ENCODE measurements at places on chromosomes 12 and 14.
A peak's percentile ranks its signal among the peaks of the same experiment; 100 is the strongest.

DNA sequence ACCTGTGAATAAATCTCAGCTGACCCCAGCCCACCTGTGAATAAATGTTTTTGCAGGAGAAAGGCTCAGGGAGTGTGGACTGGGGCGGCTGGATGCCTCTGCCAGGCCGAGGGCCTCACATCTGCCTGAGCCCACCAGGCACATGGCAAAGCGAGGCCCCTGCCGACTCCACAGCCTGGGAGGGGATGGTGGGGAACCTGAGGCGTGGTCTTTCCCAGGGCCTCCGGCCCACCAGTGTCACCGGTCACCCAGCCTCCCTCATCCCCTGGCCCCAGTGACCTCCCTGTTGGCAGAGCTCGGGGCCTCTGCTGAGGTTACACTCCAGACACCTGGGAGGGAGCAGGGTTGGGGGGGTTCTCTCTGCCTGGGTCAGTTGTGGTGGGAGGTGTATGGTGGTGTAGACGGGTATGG lies 8.2 kb downstream of the NOC4L start:
- DNase-seq, result no peak

DNA sequence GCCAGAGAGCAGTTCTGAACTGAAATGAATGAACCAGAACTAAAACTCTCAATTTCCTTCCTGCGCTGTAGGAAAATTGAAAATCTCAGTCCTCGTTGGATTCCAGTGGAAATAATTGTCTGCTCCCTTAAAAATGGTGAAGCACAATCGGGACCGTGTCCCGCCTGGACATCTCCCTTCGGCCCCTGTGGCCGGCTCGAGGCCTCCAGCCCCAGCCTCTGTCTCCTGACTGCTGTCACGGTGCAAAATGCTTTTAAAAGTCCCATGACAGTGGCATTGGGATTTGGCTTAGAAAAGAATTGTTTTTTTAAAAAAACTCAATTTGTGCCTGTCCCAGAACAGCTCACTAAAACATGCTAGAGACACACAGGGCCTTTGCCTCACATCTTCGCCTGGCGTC lies 142.5 kb downstream of the ZNF664 start:
- DNase-seq, result peak; percentile 65

DNA sequence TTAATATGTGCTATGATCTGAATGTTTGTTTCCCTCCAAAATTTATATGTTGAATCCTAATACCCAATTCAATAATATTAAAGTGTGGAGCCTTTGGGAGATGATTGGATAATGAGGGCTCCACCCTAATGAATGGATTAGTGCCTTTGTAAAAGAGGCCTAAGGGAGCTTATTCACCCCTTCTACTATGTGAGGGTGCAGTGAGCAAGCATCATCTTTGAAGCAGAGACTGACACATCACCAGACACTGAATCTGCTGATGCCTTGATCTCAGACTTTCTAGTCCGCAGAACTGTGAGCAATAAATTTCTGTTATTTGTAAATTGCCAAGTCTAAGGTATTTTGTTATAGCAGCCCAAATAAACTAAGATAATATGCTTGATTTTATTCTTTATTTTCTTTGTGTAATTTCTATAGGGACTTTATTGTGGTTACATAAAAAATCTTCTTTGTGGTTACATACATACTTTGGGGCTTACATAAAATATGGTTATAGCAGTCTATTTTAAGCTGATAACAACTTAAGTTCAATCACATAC lies 131.1 kb upstream of the SLC38A2 start:
- DNase-seq, result no peak

DNA sequence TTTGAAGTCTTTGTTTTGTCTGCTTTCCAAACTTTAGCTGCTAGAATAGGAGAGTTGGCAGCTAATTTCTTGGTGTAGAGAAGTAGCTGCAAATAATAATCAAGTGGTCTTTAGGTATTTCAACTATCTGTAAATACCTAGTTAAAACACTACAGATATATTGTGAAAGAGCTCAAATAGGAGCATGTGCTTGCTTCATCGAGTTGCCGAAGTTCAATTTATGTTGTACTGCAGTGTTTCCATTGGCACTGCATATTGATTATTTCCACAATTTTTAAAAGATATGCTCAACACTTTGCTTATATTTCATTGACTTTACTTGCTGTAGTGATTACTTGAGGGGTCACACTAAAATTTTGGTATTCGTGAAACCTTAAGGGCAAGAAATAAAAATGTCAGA lies 131.6 kb upstream of the BMP4 start:
- no peak for DNase-seq

- DNase-seq, result no peak
These were observed 357.4 kb upstream of the PRICKLE1 start for GRCh38 chr12:42946871-42947381.

GRCh38 chr14:69226178-69226577 lies 33.8 kb upstream of the GALNT16 start:
- DNase-seq, result no peak

- no peak for DNase-seq
These were observed 193.5 kb upstream of the BCL2L14 start for GRCh38 chr12:11877102-11877826.

GRCh38 chr14:94292526-94292871 lies 569 bp downstream of the SERPINA10 start:
- DNase-seq, result no peak

GRCh38 chr12:62761658-62762057 lies 173.3 kb downstream of the PPM1H start:
- DNase-seq, result no peak

GRCh38 chr12:95551305-95551704 lies at the start of gene USP44:
USP44 (minus strand) TSS chr12:95551476; CDS start chr12:95534256, 17,220 bp downstream.
- no peak for DNase-seq

DNA sequence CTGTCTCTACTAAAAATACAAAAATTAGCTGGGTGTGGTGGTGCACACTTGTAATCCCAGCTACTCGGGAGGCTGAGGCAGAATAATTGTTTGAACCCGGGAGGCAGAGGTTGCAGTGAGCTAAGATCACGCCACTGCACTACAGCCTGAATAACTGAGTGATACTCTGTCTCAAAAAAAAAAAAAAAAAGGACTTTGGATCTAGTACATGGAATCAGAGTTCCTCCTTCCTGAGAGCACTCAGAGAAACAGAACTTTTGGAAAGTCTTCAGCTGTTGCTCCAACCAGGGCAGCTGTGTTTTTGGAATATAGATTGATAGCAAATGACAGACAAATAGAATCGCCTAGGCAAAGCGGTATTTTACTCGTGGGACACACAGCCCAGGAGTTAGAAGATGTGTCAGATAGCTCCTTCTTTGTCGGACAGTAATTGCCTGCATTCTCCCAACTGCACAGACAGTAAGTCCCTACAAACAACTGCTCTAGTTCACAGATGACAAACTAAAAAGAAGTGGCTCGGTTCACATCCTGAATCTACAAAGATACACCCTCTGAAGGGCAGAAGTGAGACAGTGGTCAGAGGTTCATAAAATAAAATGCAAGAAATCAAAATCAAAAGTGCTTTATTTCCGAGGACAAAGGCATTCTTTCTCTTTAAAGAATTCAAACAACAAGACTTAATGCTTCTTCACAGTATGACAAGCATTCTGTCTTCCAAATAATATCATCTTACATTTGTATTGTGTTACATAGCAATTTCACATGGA lies 17.1 kb upstream of the NEK9 start:
- no peak for DNase-seq

DNA sequence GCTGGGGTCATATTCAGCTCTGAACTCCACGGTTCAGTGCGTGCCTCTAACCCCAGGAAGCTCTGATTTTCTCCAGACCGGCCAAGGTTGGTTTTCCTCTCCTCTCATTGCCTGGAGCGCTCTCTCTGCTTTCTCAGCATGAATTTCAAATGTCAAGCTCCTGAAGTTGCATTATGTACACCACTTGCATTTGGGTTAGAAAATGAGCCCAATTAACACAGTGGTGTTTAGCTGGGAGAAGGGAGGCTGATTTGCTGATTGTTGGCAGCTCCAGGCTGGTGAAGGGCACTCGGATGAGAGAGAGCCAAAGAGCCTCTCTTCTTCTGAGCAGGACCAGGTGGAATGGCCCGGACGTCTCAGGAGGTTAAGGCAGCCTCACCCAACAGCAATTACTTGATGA lies 570.9 kb downstream of the VRK1 start:
- DNase-seq, result no peak

GRCh38 chr14:101773378-101773777 lies 11.9 kb downstream of the PPP2R5C start:
- no peak for DNase-seq

- DNase-seq, result no peak
These were observed 47.9 kb downstream of the FGD6 start for GRCh38 chr12:95169368-95169767.

- no peak for DNase-seq
These were observed 922.5 kb upstream of the FBXO33 start for GRCh38 chr14:40354754-40355153.

GRCh38 chr12:113416091-113416754 lies 6.0 kb upstream of the SDSL start:
- DNase-seq, result peak; percentile 30

GRCh38 chr12:130281153-130281799 lies 56.4 kb upstream of the PIWIL1 start:
- DNase-seq, result no peak

DNA sequence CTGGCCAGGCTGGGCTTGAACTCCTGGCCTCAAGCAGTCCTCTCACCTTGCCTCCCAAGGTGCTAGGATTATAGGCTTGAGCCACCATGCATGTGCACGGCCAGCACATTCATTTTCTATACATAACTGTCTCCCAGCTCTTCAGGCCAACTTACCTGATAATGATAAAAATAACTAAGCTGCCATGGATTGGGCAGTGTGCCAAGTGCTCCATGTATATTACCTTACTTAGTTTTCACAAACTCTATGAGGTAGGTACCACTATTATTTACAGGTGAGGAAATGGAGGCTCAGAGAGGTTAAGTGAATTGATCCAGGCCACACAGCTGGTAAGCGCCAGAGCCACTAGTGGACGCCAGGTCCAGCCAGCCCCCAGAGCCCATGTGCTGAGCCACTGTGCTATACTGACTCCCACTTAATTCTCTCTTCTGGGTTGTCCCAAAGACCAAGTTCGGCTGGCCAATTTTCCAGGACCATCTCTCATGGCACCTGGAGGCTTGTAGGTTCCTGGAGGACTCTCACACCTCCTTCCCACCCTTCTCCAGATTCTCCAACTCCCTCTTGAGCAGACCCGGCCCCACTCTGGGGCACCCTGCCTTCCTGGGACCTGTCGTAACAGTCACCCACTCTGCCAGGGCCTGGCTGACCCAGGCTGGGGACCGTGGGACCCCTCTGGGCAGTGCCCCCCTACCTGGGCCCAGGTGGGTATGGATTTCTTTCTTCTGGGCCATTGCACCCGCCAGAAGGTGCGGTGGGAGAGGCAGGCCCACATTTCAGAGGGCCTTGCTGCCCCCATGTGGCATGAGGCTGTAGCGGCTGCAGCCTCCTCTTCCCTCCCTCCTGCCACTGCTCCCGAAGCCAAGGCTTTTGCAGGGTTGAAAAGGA lies 30.2 kb upstream of the CIPC start:
- DNase-seq, result peak; percentile 80

GRCh38 chr12:53604581-53604980 lies 21.6 kb downstream of the ATF7 start:
- no peak for DNase-seq

DNA sequence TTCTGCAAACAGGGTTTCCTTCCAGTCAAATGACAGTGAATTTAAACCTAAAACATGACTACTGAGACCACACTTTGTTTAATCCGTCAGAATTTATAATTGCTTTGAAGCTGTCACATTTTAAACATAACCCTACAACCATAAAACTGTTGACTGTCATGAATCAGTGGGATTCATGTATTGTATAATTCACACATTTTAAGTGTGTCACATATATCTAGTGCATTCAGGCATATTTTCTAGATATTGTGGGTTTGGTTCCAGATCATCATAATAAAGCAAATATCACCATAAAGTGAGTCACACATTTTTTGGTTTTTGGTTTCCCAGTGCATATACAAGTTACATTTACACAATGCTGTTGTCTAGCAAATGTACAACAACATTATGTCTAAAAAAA lies 304.4 kb downstream of the TMEM132D start:
- DNase-seq, result no peak

- peak; percentile 85 for DNase-seq
These were observed 116.2 kb upstream of the TMEM260 start for GRCh38 chr14:56463271-56463890.

GRCh38 chr14:100027771-100028490 lies 37.3 kb upstream of the EVL start:
- no peak for DNase-seq

DNA sequence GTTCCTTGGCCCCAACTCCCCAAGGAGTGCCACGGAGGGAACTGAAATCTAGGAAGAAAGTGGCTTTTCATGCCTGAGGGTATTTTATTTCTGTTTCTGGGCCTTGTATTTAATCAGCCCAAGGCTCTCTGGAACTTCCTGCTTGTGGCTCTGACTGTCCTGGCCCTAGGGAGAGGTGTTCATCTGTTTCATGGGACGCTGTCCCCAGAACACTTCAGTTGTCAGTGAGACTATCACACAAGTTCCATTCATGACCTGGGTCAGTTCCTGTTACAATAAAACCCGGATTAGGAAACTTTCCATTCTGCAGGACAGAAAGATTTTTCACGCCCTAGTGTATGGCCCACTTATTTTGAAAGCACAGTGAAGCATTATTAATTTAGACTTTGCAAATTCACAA lies 18.5 kb upstream of the TC2N start:
- DNase-seq, result peak; percentile 67

DNA sequence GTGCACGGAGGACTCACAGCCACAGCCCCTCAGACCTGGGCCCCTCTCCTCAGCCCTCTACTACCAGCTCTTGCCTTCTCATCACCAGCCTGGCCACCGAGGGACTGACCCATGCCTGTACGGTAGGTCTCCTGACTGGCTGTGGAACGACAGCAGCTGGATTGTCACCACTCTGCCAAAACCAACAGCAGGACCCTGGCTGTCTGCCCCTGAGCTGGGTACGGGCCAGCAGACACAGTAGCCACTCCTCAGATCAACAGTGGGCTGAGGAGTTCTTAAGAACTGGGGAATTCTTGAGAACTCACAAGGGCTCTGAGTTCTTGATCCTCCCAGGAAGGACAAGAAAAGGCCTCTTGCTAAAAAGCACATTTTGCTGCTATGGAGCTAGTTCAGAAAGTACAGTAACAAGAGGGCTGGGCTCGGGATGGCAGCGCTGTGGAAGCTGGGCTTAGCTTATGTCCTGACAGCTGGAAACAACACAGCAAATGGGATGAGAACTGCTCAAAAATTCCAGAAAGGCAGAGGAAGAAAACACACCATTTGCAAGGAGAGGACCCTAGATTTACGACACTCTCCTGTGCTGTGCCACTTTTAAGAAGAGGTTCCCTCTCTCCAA lies 176.4 kb downstream of the ANO2 start:
- DNase-seq, result peak; percentile 66

DNA sequence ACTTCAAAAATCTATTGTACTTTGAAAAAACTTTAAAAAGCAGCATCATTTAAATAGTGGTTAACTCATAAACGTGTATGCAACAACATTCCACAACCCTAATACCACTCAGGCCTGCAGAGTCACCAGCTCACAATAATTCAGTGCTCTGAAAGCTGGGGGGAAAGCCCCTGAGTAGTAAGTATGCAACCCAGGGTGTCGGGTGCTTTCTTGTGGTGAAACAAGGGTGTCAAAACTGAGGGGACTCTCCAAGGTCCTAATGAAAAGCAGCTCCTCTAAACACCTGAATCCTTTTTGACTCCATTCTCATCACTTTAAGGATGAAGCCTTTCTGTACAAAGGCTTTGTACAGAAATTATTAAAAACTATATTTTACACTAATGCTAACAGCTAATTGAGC lies 33.7 kb downstream of the FGFR1OP2 start:
- DNase-seq, result no peak

GRCh38 chr12:95970905-95971304 lies 25.2 kb downstream of the HAL start:
- no peak for DNase-seq

- no peak for DNase-seq
These were observed 28.1 kb downstream of the ATP6V1D start for GRCh38 chr14:67331368-67332125.

GRCh38 chr12:120653611-120654010 lies 13.2 kb downstream of the CABP1 start:
- no peak for DNase-seq
